D341Med (cell line): ENCODE measurements at places on chromosomes 2 and 18.

DNA sequence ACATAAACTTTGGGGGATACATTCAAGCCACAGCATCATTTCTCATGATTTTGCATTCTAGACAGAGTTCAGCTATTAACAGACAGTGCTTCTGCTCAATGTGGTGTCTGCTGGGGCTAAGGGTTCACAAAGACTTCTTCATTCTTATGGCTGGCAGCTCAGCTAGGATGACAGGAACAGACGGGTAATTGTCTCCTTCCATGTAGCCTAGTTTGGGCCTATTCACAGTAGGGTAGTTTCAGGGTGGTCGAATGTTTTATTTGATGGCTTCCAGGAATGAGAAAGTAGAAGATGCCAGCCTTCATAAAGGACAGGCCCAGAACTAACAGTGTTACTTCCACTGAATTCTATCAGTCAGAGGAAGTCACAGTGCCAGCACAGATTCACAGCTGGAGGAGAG lies 26.0 kb upstream of the BCL2L11 start:
- no peak for DNase-seq

DNA sequence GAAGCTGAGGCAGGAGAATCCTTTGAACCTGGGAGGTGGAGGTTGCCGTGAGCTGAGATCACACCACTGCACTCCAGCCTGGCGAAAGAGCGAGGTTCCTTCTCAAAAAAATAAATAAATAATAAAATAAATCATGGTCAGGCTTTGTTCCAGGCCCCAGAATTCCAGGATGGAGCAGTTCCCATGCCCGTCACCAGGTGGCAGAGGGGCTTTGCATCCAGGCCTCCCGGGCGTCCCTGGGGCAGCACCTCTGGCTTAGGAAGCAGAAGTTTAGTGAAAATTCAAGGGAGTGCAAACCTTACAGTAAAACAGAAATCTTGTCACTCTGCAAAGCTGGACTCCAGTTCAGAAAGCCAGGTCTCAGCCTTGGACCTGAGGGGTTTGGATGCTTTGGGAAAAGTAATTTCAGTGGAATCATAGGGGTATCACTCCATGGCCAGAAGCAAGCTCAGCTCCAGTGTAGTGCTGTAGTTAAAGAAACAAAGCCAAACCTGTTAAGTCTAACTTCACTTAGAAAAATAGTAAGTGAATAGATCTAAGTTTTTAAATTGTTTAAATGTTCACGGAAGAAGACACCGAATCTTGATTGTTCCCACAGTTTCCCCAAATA lies 512.7 kb downstream of the CMPK2 start:
- peak; percentile 76 for DNase-seq

DNA sequence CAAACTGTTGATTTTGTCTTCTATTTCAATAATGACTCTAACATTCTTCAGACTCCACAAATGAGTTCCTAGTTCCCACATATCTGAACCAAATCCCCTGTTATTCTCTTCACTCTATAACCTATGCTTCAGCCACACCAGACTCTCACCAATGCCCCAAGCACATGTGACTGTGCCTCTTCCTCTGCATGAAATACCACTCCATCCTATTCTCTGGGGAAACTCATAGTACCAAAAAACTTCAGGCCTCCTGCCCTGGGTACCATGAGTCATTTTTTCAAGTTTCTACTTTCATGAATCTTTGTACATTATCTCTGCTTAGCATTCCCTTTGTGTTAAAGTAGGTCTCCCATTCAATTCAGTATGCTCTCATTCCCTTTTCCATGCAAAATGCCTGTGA lies 353.2 kb downstream of the ZEB2 start:
- no peak for DNase-seq

DNA sequence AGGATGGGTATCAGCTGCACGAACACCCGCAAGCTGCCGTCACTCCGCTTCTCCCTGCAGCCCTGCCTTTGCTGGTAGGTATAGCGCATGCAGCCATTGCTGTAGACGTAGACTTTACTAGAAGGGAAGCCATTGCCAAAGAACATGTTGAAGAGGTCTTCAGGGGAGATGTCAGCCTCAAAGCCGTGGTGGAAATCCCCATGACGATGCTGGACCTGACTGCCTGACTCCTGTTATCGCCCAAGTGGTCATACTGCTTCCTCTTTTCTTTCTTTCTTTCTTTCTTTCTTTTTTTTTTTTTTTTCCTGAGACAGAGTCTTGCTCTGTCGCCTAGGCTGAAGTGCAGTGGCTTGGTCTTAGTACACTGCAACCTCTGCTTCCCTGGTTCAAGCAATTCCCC lies 68.7 kb upstream of the SPRED2 start:
- DNase-seq: no peak

GRCh38 chr2:6214471-6214870 lies 522.3 kb downstream of the SOX11 start:
- no peak for DNase-seq

GRCh38 chr2:55970500-55970899 lies 46.9 kb upstream of the EFEMP1 start:
- DNase-seq: no peak

DNA sequence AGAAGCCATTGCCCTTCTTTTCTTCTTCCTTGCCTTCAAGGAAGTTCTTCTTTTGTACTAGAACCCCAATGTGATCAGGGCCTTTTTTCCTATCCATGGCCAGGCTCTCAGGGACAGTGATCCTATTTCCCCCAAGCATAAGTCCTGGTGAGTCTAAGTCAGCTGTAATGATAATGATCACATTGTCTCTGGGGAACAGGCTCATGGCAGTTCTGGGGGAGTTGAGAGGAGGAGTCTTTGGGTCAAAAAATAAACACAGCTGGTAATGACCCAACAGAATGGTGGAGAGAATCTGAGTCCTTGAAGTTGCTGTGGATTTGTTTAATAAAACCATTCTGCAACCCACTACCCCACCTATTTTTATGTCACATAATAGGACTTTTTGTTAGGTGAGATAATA lies 96.6 kb downstream of the SOCS6 start:
- no peak for DNase-seq

- peak; percentile 30 for DNase-seq
Measured at GRCh38 chr2:137886083-137886831, 78.0 kb upstream of the HNMT start.

DNA sequence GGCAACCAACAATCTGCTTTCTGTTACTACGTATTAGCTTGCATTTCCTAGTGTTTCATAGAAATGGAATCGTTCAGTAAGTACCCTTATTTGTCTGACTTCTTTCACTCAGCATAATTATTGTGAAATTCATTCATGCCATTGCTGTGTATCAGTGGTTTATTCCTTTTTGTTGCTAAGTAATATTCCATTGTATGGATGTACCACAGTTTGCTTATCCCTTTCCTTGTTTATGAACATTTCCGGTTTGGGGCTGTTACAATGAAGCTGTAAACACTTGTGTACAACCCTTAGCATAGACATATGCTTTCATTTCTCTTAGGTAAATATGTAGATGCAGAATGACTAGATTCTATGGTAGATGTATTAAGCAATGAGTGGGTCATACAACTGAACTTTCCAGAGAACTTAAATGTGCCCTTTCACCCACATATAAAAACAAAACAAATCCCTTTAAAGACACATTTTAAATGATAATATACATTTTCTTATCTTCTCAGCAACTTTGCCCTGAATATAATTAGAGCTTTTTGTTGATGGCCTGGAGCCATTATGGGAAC lies 21.9 kb downstream of the FER1L5 start:
- no peak for DNase-seq

DNA sequence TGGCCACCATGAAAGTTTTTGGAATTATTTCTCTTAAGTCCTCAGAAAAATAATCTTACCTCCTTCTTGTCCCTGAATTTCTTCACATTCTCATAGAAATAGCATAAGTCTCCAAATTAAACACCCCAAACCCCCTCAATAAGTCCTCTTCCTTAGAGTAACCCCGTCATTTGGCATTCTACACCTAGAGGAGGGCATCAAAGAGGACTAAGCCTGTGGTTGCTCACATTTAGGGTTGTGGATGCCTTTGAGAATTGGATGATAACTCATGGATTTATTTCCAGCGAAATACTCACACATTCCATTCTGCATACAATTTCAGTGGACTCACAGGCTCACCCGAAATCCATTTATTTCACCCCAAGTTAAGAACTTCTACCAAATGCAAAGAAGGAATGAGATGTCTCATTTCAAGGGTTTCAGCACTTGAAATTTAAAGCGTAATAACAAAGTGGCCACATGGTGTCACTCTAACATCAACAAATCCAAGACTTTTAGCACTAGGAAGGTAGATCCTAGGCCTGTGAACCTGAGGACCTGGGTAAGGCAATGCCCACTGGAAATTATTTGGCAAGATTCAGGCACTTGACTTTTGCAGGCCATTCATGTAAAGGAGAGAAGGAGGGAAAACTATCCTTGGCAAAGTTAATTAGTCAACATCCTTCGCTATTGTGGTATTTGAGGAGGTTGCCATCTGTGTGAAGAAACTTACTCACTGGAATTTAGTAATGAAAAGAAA lies 24.6 kb downstream of the DYTN start:
- DNase-seq: peak; percentile 59

DNA sequence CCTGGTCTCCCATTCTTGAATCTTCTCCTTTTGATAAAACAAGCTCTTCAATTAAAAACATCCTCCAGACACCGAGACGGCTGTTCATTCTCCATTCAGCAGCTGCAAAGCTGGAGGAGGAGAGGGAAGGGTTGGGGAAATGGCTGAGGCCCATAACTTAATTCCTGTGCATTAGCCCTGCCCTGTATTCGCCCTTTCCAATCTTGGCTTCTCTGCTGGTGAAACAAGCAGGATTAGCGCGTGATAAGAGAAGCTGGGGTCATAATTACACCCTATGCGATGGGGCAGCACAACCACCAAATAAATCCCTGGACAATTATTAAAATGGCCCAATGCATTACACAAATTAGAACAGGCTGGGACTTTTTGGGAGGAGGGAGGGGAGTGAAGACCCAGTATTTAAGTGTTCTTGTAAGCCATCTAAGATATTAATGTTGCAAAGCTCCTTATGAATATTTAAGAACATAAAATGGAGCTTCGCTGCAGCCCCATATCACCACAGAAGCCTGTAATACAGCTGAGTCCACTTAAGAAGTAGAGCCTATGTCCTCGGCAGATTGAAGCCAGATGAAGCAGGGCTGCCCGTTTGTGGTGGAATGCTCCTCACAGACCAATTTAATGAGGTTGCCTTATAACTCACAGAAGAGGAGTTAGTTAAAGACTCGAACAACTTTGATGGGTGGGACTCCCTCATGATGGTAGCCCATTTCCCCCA lies 176.6 kb upstream of the SKOR2 start:
- peak; percentile 75 for DNase-seq

GRCh38 chr2:183964565-183964964 lies 633.8 kb upstream of the ZNF804A start:
- DNase-seq: no peak

GRCh38 chr2:221527776-221528309 lies 44.3 kb downstream of the EPHA4 start:
- DNase-seq: no peak

DNA sequence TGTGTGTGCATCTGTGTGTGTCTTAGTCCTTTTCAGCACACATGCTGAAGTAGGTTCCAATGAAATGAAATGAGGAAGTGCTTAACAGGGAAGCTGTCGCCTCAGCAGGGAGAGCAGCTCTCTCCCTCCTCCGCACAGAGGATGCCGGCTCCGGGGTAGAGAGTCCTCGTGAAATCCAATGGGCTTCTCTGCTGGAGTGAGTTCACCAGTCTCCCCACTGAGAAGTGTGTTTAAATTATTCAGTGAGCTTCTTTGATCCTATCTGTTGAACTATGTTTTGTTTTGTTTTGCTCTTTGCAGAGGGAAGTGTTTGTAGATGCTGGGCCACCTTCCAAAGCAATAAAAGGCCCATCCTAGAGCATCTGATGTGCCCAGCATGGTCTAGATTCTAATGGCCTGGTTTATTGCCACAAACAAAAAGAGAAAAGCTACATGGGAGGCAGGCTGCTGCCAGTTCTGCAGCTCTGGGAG lies 6.7 kb downstream of the PPP1R7 start:
- DNase-seq: no peak

GRCh38 chr2:208334230-208334629 lies 68.2 kb downstream of the PIKFYVE start:
- no peak for DNase-seq

- DNase-seq: peak; percentile 61
Measured at GRCh38 chr2:196453613-196454047, 185.9 kb upstream of the CCDC150 start.

DNA sequence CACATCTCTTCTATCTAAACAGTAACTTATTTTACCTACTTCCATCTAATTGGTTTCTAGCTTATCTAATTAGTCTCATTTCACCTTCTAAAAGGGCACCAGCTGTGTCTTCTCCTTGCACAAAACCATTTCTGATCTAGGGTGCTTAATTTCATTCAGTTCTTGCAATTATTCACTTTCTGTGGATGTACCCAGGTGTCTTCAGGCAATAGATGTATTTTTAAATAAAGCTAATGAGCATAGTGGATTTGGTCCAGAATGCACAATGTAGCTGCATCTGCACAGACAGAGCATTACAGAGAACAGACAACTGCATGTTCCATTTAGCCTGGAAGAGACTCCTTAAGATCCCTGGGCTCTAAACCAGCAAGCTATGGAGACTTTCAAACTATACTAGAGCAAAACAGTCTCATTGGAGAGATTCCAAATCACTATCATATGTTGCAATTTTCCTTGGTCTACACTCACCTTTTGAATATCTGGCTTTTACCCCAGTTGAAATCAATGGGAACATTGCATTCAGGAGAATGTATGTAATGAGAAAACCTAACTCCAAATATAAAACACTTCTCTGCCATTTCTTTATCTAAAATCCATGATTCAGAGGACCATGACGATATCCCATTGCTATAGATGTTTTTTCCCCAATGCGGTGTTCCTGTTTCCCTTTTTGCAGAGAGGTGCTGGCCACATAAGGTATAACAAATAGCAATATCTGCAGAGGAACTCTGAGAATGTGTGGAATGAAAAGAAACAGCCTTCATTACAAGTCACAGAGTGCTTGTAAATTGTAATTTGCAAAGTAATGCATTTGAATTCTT lies 3.5 kb upstream of the RFX8 start:
- no peak for DNase-seq

GRCh38 chr2:144438801-144439631 lies 80.9 kb downstream of the ZEB2 start:
- DNase-seq: no peak

GRCh38 chr18:26304511-26304910 lies 78.3 kb downstream of the TAF4B start:
- no peak for DNase-seq

- DNase-seq: no peak
Measured at GRCh38 chr2:97714084-97714949, 941 bp downstream of the ZAP70 start.

- no peak for DNase-seq
Measured at GRCh38 chr2:11744631-11745394, 1.6 kb upstream of the LPIN1 start.

GRCh38 chr18:4605212-4605611 lies 150.1 kb upstream of the DLGAP1 start:
- no peak for DNase-seq

- DNase-seq: peak; percentile 53
Measured at GRCh38 chr18:22846088-22846683, 86.9 kb upstream of the RBBP8 start.

- DNase-seq: no peak
Measured at GRCh38 chr2:88452980-88453582, 588 bp upstream of the FOXI3 start.
